SK-N-SH (cell line): ENCODE measurements at places on chromosomes 12 and 14.

DNA sequence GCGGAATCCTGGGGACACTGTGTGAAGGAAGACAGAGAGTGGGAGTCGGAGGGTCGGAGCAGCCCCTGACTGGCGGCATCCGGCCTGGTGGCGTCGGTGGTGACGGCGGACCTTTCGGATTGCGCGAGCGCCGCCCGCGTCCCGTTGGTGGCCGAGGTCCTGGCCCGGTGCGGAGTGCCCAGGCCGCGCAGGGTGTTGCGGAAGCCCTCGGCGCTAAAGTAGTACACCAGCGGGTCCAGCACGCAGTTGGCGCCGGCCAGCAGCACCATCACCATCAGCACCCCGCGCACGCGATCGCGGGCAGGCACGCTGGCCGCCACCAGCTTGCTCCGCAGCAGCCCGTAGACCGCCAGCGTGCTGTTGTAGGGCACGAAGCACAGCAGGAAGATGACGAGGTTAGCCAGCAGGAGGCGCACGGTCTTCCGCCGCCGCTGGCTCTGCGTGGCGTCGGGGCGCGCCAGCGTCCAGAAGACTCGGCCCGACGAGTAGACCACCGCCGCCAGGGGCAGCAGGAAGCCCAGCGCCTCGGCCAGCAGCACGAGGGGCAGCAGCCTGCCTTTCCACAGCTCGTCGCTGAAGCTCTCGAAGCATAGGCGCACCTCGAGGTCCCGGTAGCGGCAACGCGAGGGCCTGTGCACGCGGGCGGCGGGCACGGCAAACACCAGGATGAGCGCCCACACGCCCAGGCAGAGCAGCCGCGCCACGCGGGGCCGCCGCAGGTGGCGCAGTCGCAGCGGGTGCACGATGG is 13.1 kb upstream of the CHD4 start:
- H3K4me3 ChIP-seq, result peak overlapping the region; percentile 35; the same call in 1 of the 2 replicates
- H3K27ac ChIP-seq, result no peak overlapping the region
- no peaks in the 10 kb centered on the region for H3K4me1 ChIP-seq
- H3K27me3 ChIP-seq, result no peaks in the 10 kb centered on the region

DNA sequence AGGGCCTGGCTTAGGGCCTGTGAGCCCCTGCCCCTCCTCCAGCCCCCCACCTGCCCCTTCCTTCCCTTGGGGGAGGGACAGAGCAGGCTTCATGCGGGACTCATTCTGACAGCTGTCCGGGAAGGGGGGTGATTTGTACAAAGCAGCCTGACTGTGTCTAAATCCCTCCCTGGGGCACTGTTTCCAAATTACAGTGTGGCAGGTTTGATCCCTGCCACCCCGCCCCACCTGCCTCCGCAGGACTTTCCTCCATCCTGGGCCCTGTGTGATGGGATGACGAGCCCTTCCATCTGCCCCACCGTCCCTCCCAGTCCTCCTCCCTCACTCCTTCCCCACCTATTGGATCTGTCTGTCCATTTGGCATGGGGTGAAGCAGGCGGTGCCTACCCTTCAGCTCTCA is 363.9 kb downstream of the BCL11B start:
- H3K4me1 ChIP-seq, result no peaks in the 10 kb centered on the region; the same call in 1 of the 2 replicates
- peaks cover 52% of the 10 kb centered on the region for H3K27me3 ChIP-seq
- no peak for DNase-seq
- no peak overlapping the region for H3K27ac ChIP-seq

GRCh38 chr12:90974286-90974685 is 19.3 kb upstream of the CCER1 start:
- H3K4me3 ChIP-seq, result no peak overlapping the region
- DNase-seq, result no peak
- H3K27me3 ChIP-seq, result no peaks in the 10 kb centered on the region
- H3K4me1 ChIP-seq, result peaks cover 2% of the 10 kb centered on the region

DNA sequence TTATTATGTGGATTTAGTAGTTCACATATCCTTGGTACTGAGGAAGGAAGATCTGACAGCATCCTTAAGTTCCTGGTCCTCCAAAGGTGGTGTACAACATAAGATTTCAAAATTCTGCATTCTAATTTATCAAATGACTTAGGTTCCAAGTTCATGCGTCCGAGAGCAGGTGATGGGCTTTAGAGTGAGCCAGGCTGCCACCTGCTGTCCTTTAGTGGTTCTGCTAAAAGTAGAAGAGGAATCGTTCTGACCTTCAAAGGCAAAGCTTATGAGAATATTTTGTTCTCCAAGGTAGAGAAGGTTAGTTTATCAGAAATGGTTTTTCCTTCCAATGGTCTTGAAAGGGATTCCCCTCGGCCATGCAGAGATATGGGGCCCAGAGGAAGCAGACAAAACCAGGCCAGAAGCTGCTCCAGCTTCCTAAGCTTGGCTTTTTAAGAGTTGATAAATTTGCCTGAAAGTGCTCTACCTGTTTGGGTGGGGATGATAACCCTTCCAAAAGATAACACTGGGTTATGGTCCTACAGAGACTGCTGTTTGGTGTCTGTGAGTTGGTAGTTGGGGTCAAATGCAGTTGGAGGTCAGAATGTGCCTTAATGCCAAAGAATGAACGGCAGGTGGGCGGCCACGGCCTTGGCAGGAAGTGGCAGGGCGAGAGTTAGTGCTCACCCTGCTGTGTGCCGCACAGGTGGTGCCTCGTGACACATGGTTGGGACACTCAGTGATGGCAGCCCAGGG is 29.1 kb upstream of the LRTM2 start:
- no peaks in the 10 kb centered on the region for H3K4me1 ChIP-seq
- DNase-seq, result peak; percentile 73
- no peak overlapping the region for H3K27ac ChIP-seq
- H3K27me3 ChIP-seq, result no peaks in the 10 kb centered on the region
- H3K36me3 ChIP-seq, result no peaks in the 10 kb centered on the region

DNA sequence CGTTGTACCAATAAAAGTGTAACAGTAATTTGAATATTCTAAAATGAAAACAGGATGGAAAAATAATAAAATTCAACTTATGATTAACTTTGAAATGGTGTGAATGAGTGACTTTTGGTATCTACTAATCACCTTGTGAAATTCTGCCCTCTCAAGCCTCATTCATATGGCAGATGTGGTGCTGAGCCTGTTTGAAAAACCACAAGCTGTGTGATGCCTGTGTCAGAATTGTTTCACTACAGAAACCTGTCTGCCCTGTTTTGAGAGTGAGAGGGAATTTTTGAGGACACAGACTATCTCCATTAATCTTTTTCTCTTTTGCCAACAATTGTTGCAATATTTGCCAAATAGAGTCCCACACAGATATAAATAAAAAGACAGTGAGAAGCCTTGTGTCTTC is 3.9 kb upstream of the RNU6-7 start:
- H3K27me3 ChIP-seq, result no peaks in the 10 kb centered on the region
- H3K4me1 ChIP-seq, result peaks cover 2% of the 10 kb centered on the region
- H3K4me3 ChIP-seq, result no peak overlapping the region
- DNase-seq, result no peak

DNA sequence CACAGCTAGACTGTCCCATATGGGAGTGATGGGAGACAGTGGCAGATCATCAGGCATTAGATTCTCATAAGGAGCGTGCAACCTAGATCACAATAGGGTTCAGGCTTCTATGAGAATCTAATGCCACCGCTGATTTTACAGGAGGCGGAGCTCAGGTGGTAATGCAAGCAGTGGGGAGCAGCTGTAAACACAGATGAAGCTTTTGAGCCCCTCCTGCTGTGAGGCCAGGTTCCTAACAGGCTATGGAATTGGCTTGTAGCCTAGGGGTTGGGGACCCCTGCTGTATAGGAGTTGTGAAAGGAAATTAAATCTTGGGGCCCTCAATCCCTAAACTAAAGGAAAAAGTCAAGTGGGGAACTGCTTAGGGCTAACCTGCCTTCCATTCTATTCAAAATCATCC is 29.6 kb downstream of the ADIPOR2 start:
- DNase-seq, result no peak
- no peaks in the 10 kb centered on the region for H3K27me3 ChIP-seq
- H3K4me1 ChIP-seq, result no peaks in the 10 kb centered on the region; the same call in 1 of the 2 replicates
- no peak overlapping the region for H3K27ac ChIP-seq
- no peak overlapping the region for H3K4me3 ChIP-seq
- no peaks in the 10 kb centered on the region for H3K36me3 ChIP-seq
